Kidney (tissue), 22 donors: ENCODE measurements at places on chromosomes 4 and X.

DNA sequence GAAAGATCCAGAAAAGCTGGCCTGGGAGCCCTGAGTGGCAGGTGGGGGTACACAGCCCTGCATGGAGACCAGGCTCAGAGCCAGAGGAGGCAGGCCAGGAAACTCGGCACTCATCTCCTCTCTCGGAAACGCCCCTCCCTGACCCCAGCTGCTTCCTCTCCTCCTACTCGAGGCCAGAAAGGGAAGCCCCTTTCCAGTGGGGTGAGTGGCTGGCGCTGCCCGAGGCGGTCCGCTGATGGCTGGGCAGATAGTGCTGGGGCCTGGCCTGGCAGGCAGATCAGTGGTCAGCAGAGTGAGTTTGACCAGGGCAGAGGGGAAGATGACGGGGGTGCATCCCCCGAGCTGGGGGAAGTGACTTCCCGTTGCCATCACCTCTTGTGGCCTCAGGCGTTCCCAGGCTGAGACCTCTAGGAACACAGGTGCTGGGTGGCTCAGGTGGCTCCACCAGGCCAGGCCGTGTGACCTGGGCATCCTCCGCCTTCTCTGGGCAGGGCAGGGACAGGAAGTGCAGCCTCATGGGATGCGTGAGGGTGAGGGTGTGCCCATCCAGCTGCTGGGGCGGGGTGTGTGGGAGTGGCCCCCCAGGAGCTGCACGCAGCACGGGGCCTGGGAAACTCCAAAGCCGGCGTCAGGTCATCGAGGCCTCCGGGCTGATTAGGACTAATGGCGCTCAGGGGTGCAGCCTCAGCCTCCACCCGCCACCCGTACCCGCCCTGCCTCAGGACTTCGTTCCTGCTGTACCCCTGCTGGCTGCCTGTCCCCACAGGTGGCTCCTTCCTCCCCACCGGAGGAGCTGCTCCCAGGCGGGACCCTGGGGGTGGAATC, 5.7 kb downstream of the SH3BP2 start:
- DNase-seq = peak; percentile 74

- no peak for DNase-seq
Observed at GRCh38 chrX:69150281-69150960, 14.8 kb downstream of the PJA1 start.

DNA sequence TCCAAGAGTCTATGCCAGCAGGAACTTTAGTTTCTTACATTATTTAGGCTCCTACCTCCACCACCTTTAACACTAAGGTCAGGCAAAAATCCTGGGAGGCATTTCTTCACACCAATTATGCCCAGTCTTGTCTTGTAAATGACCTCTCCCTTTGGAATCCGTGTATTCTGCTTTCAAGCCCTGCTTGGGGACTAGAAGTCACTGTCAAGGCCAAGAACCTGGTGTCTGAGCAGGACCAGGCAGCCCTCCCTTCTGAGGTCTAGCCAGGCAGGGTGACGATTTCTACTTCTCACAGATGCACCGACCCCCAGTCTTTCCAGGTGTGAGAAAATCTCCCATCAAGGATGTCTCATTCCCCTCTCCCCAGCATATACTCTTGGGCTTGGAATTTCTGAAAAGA, 82.7 kb upstream of the C1QTNF7 start:
- no peak for DNase-seq

DNA sequence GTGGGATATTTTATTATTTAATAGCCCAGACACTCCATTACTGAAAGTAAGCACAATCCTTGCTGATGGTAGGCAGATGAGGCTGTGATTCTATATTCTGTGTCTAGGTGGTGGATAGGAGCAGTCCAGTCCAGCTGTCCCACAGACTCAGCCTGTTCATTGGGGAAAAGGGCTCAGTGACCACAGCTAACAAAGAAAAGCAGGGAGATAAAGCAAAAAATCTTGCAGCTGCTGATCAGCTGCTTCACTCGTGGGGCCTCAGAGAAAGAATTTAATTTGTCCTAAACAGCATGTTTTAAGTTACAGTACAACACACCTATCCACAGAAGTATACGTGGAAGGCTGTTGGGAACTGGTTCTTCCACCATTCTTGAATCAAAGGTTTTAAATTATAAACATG, 40.7 kb upstream of the ANK2 start:
- no peak for DNase-seq

DNA sequence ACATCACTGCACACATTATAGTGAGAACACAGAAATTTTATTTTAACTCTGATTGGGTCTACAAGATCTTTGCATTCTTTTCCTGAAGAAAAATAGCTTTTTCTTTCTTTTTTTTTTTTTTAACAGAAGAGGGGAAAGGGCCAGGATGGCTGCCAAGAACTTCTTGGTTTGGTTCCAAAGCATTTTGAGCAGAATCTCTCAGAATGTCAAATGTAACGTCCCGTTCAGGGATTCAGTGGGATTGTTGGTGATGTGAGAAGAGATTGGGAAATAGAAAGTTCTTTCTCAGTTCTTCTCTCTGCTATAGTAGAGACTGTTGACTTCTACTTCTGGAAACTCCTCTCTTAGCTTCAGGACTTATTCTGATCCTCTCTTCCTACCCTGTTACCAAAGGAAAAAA, 70.9 kb upstream of the CBR4 start:
- no peak for DNase-seq

- peak; percentile 44 for DNase-seq
Observed at GRCh38 chrX:45849261-45849862, 648.7 kb upstream of the DIPK2B start.
